OCI-M1 (cell line): ENCODE measurements at places on chromosomes 5 and 9.

DNA sequence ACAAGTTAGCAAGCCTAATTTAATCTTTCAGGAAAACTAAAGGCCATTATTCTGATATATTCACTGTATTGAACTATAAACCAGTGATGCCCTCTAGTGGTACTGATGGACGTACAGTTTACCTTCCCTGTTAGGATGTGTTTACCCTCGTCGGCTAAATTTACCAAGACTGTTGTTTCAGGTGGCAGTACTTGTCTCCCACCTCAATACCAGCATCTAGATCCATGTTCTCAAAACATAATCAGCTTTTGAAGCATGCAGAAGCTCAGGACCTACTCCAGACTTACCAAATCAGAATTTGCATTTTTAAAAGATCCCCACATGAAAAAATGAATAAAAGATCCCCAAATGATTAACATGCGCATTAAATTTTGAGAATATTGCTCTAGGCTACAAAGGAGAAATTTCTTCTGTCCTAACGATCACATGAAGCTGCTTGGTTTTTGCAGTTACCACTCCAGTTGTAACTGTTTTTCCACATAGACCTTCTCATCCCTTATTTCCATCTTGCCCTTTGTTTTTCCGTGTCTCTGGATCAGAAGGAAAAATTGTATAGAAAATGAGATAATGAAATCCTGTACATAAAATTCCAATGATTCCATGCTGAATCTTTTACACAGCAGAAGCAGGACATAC, 3.2 kb upstream of the BAAT start:
- peak; percentile 78 for DNase-seq

GRCh38 chr5:113937301-113937700, 423.8 kb downstream of the YTHDC2 start:
- no peak for DNase-seq

- no peak for DNase-seq
Measured at GRCh38 chr5:52597625-52598024, 190.1 kb upstream of the ITGA1 start.

DNA sequence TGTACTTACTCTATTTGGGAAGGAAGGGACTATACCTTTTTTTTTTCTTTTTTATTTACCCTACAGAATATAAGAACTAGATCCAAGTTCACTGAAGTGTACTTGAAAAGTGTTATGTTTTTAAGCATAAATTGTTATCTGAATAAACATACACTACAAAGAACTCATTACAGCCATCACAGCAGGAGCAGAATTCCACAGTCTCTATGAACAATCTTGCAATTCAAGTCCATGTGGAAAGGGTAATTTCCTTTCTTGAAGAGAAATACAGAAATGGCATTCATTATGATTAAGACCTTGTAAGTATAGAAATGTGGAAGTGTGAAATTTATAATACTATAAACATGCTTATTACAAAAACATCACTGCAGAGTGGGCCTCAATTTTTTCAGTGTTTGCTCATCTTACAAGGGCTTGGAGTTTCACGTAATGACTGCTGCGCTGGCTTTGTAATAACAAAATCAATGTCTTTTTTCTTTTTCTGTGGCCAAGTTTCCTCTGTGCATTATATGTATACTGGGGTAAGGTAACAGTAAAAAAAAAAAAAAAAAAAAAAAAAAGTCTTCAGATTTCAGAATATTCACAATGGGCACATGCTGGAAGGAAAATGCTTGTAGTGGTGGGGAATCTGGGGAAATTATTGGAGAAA, 77.0 kb upstream of the GNA14 start:
- no peak for DNase-seq

- peak; percentile 65 for DNase-seq
Measured at GRCh38 chr9:75855509-75855908, 35.0 kb upstream of the PCSK5 start.

- DNase-seq = peak; percentile 5
Measured at GRCh38 chr5:65394087-65394486, 87.6 kb downstream of the ADAMTS6 start.

- DNase-seq = no peak
Measured at GRCh38 chr5:127962491-127962890, 121.1 kb upstream of the SLC12A2 start.

- peak; percentile 53 for DNase-seq
Measured at GRCh38 chr9:109336409-109336808, 15.6 kb upstream of the EPB41L4B start.

- no peak for DNase-seq
Measured at GRCh38 chr5:166639151-166639550, 1652.3 kb upstream of the WWC1 start.

DNA sequence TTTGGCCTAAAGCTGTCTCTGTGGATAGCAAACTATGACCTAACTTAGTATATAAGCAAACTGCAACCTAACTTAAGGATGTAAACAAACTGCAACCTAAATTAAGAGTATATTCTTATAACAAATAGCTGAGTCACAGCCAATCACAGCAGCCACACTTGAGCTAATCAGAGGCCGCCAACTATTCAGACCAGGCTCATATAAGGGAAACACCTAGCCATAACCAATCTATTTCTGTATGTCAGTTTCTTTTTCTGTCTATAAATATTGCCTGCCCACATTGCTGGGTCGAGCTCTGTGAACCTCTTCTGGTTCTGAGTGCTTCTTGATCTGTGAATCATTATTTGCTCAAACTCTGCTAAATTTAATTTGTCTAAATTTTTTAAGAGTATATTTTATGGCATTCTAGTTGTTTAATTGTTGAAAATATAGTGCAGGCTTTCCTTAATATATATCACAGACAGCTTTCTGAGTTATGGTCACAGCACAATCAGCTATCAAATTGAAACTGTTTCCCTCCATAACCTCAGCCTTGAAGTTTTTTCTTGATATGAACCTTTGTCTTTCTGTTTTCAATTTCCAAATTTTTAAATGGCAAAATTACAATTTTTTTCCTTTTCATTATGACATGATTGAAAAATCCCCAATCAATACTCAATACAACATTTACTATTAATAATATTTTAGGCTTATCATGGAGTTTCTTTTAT, 327.1 kb upstream of the NUDT12 start:
- peak; percentile 25 for DNase-seq

DNA sequence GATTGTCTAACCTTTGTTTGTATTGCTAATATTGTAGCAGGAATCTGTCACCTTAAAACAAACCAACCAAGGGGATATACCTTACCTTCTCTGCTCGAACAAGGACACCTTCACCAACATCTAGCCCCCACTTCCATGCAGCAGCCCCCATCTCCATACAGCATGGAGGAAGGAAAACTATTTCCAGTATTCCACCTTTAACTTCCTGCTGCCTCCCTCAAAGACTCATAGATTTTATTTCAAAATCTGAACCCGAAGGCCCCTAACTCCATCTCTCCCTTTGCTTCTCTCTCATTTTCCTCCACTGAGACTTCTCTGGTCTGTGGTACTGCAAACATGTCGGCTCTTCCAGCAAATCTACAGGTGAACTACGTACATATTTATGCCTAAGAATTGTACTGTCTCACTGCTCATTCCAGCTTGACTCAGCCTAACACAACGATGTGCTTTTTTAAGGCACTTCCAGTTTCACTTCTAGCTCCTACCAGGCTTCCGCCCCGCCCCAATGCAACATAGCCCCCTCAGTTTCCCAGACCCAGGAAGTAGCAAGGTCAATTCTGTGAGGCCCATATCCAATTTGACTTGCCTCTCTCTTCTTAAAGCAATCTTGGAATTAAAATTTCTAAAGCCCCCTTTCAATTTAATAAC, 70.7 kb upstream of the RNF38 start:
- peak; percentile 90 for DNase-seq

DNA sequence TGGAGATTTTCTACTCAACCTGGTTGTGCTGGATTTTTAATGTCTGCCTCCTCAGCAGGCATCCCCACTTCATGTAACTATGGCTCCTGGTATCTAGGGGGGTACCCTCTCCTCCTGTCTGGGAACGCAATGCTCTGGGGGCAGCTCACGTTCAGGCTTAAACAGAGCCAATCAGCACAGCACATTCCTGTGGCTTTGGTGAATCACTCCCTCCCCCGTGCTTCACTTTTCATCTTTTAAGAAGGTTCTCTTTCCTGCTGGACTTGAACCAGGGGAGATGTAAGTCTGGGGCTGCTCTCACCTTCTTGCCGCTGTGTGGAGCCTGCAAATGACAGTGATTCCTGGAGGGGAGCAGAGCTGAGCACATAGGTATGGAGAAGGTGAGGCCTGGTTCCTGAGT, 101.2 kb downstream of the MSX2 start:
- no peak for DNase-seq

DNA sequence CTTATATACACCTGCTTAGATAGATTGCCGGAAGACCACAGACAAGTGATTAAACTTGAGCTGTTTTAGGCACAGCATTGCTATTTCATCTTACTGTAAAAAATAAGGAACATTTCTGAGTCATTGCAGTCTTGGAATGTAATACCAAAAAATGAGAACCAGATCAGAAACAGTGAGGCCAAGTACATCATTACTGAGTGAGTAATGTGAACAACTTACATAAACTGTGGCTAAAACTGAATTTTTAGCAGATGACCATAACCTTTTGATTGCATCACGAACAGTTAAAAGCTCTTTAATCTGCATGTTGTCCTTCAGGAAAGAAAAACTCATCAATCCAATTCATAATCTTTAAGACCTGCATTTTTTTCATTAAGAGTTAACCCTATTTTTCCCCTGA, 157.1 kb upstream of the FGF10 start:
- DNase-seq = no peak

GRCh38 chr9:105030285-105030684, 102.3 kb upstream of the ABCA1 start:
- DNase-seq = no peak

GRCh38 chr9:129262261-129262660, 84.2 kb upstream of the IER5L start:
- DNase-seq = no peak
